ENCODE measurements at places on chromosomes 3 and 15. TPM values are rescaled to one million over a fixed set of nuclear protein-coding genes. Genes with fewer than 3 reads are reported as not detected.

The ZKSCAN7 gene
- total RNA-seq: not detected

The PFKFB4 gene
- total RNA-seq: 8.4 TPM

The GOLGA8J gene
- 0.40 TPM for total RNA-seq

The PAK6 gene
- total RNA-seq: 0.17 TPM

The LRRC31 gene
- not detected for total RNA-seq

The MYH15 gene
- 1.7 TPM for total RNA-seq

- DNase-seq: no peak
Observed at GRCh38 chr3:179697736-179698332, 45.0 kb downstream of the USP13 start.

DNA sequence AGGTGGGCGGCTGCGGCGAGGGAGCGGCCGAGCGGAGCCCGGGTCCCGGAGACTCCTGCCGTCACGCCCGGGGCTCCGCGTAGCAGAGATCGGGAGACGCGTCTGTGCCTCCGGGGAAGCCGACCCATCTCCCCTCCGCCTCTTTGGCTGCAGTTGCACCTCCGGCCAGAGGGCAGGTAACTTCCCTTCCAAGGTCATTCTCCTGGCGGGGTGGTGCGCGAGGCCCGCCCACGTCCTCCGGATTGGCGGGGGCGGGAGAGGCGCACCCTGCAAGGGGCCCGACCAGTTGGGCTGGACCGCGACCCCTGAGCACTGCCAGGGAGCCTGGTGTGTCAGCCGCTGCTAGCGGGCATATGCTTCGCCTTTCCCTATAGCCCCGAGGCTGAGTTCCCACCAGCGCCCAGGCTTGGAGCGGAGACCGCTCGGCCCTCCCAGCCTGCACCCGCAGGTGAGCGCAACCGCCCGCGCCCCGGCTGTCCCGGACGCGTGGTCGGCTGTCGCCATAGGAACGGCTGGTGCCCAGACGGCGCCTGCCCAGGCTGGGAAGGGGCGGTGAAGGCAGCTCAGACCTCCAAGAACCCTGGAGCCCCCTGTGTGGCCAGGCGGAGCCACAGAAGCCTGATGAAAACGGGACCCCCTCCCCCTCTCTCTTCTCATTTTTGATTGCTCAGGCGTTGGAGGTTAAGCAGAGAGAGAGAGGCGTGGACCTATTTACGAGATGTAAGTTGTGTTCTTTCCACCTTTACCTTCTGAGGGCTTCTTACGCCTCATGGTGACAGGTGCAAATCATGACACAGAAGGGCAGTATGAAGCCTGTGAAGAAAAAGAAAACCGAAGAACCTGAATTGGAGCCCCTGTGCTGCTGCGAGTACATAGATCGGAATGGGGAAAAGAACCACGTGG lies 453 bp downstream of the ZDHHC23 start:
- no peak for DNase-seq

DNA sequence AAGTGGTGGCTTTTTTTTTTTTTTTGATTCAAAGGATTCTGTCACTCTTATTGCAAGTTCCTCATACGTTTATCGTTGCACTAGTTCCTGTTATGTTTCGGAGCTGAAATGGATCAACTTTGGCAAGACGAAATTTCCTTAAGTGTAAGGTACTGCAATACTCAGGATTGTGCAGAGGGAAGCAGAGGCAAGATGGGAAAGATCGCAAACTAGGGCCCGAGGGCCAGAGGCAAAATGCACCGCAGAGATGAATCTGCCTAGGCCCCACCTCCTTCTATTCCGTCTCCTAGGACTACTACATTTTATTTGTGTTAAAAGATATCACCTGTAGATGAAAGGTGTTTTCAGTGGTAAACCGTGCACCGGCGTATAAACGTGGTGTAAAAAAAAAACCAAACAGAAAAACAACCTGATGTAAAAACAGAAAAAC lies 331 bp downstream of the RNU6-1 start:
- DNase-seq: peak; percentile 50

GRCh38 chr15:71444866-71445590 lies 329.8 kb downstream of the THSD4 start:
- peak; percentile 51 for DNase-seq

- DNase-seq: no peak
Observed at GRCh38 chr15:89115547-89115946, 27.3 kb downstream of the ABHD2 start.

- DNase-seq: no peak
Observed at GRCh38 chr15:57335719-57336118, 40.6 kb upstream of the CGNL1 start.

DNA sequence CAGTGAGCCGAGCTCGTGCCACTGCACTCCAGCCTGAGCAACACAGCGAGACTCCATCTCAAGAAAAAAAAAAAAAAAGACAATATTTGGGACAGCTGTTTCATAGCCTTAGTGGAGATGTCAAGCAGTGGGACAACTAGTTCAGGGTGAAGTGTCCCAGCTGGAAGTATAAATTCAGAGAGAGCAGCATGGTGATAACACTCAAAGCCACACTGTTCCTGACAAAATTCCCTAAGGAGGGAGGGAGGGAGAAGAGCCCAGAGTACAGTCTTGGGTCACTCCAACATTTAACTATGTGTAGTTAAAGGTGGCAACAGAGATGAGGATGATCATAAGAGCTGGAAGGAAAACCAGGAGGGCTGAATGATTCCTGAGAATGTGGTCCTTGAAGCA lies 21.1 kb upstream of the IP6K2 start:
- no peak for DNase-seq

GRCh38 chr15:67884009-67884408 lies 44.2 kb upstream of the RNU6-1 start:
- DNase-seq: no peak

GRCh38 chr15:74011610-74012009 lies 17.1 kb downstream of the PML start:
- no peak for DNase-seq

GRCh38 chr3:15367059-15367458 lies 34.7 kb upstream of the SH3BP5 start:
- peak; percentile 55 for DNase-seq

DNA sequence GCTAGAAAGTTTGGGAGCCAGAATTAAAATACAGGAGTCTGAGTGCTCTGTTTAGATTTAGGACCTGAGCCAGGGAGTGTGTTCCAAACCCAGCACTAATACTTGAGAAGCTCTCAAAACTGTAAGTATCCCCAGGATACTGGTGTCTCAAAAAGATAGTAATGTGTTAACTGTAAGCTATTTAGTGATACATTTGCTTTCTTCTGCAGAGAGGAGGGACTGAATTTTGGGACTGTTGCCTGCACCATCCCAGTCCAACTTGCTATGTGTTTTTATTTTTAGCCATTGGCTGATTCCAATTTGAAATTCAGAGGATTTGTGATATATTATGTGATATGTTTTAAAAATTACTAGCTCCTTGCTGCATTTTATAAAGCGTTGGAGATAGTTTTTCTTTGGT lies 31.5 kb downstream of the UBE2E1 start:
- DNase-seq: no peak

DNA sequence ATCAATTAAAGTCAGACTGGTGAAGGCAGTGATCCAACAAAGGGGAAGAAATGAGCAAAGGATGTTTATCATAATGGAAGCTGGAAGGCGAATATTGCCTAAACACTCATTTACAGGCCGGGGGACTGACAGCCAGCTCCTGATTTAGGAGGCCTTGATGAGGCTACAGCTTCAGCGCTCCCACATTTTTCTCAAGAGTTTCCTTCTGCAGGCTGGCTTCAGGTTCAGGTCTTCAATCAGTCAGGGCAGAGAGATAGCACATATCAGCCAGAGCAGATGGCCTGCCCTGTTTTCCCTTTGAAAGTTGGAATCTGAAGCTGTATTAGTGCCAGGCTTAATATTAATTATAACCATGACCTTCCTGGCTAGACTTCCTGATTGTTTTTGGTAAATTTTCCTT lies 218.9 kb downstream of the SV2B start:
- DNase-seq: no peak

DNA sequence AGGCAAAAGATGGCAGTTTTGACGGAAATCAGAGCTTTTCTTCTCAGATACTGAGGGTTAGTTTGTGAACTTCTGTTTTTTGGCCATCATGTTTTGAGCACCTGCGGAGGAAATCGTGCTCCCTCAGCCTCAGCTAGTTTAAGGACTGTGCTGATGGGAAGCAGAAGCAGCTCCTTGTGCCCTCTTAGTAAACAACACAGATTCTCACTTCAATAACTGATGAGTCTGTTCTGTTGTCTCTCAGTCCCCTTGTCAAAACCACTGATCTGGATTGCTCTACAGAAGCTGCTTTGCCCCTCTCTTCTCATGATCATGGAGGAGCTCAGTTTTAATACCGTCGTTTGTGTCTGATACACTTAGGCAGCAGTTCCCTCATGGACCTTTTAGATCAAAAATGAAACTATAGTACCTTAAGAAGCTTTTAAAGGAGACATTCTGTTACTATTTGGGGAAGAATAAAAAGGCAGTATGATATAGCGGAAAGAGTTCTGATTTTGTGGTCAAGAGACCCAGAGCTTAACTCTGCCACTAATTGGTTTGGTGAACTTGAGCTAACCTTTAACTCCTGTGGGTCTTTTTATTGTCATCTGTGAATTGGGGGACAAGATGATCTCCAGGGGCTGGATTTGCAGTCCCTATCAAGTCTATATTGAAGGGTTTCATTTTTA lies 152.6 kb downstream of the BBX start:
- no peak for DNase-seq

DNA sequence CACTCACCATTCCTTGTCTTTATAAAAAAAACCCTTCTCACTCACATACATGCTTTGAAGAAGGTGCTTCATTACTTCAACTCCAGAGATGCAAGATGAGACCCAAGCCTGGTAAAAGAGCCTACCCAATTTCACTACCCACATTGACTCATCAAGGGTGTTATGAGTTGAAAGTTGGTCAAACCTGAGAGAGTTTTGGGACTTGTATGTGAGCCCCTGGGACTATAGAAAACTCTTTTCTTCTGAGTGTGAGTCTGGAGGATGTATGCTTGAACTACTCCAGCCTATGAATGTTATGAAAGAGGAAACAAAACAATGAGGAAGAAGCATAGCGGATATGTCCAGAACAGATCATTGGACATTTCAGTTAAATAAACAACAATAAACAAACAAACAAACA lies 106.5 kb upstream of the SATB1 start:
- DNase-seq: no peak
